ENCODE measurements at places on chromosomes 6 and 20. TPM values are rescaled to one million over a fixed set of nuclear protein-coding genes. Genes with fewer than 3 reads are reported as not detected.

DACT2 gene
- total RNA-seq = 3.3 TPM

BNIP5 gene
- total RNA-seq = not detected

HEBP2 gene
- total RNA-seq = 48.1 TPM

DEF6 gene
- total RNA-seq = 0.59 TPM

CASS4 gene
- total RNA-seq = 0.15 TPM
